Naive thymus-derived CD8-positive, alpha-beta T cell (primary cell): ENCODE measurements at places on chromosomes 2 and 18. TPM values are rescaled to one million over a fixed set of nuclear protein-coding genes. Genes with fewer than 3 reads are reported as not detected.

- H3K27me3 ChIP-seq, result no peaks in the 10 kb centered on the region
- H3K4me1 ChIP-seq, result peaks cover 8% of the 10 kb centered on the region
- no peaks in the 10 kb centered on the region for H3K36me3 ChIP-seq
- H3K4me3 ChIP-seq, result no peak overlapping the region
- no peak overlapping the region for H3K27ac ChIP-seq
Measured at GRCh38 chr2:7094231-7094741, 177.1 kb downstream of the RNF144A start.

Gene CNRIP1
- total RNA-seq, result not detected

Gene IMP4
- total RNA-seq, result 99.6 TPM

DNA sequence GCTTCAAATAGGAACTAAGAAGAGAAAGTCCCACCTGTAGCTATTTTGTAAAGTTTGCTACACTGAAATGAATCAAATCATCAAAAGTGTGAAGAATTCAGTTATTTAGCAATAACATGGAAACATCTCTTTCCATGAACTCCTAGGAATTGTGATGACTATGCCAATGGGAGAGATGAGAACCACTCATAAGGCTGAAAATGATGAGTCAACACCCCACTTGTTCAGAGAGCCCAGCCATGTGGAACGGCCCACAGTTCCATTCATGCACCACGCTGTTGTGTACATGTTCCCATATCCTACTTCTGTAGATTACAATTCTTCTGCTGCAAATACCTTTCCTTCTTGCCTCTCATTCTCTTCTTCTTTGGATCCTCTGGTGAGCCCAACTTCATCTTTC is 645.5 kb upstream of the ID2 start:
- H3K4me1 ChIP-seq, result no peaks in the 10 kb centered on the region
- no peak overlapping the region for H3K27ac ChIP-seq
- H3K27me3 ChIP-seq, result no peaks in the 10 kb centered on the region

Gene GREB1
- total RNA-seq, result 1.1 TPM

DNA sequence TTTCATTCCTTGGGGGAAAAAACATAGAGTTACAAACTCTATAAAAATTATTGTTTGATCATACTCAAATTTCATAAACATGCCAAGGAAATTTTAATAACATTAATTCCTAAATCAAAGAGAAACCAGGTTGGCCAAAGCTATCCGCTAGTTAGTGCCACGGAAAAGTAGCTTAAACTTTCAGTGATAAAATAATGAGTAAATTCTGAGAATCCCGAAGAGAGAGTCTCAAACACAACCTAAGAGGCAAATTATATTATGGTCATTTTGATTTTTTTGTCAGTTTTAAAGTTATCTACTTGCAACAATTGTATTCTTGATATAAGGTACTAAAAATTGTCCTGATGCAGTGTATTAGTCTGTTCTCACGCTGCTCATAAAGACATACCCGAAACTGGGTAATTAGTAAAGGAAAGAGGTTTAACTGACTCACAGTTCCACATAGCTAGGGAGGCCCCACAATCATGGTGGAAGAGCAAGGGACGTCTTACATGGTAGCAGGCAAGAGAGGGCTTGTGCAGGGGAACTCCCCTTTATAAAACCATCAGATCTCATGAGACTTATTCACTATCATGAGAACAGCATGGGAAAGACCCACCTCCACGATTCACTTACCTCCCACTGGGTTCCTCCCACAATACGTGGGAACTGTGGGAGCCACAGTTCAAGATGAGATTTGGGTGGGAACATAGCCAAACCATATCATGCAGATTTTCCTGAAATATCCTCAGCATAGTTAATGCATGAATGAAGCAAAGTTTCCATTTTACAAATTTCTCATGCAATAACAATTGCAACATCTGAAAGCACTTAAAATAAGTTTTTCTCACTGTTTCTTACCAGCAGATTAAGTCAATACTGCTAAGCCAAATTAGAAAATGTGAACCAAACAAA is 205.9 kb upstream of the STK17B start:
- H3K36me3 ChIP-seq, result no peaks in the 10 kb centered on the region
- no peak for DNase-seq
- H3K4me1 ChIP-seq, result no peaks in the 10 kb centered on the region
- H3K4me3 ChIP-seq, result no peak overlapping the region

Gene SP140
- total RNA-seq, result 27.5 TPM

GRCh38 chr18:62437235-62438017 is 85.4 kb upstream of the ZCCHC2 start:
- DNase-seq, result no peak
- H3K27me3 ChIP-seq, result peaks cover 9% of the 10 kb centered on the region
- no peak overlapping the region for H3K4me3 ChIP-seq

Gene C2orf72
- total RNA-seq, result not detected

Gene MAP3K19
- not detected for total RNA-seq

- H3K27ac ChIP-seq, result no peak overlapping the region
- peaks cover 34% of the 10 kb centered on the region for H3K27me3 ChIP-seq
- H3K4me3 ChIP-seq, result no peak overlapping the region
- no peaks in the 10 kb centered on the region for H3K4me1 ChIP-seq
Measured at GRCh38 chr18:36745219-36745975, 83.4 kb downstream of the TPGS2 start.
